Gastroesophageal sphincter (tissue), 4 donors: ENCODE measurements at places on chromosomes 6 and 20.

- no peak overlapping the region for H3K4me3 ChIP-seq
- H3K27ac ChIP-seq, result peak overlapping the region; percentile 18
- H3K27me3 ChIP-seq, result no peaks in the 10 kb centered on the region
Measured at GRCh38 chr6:132513831-132514545, 1.1 kb upstream of the STX7 start.

- no peaks in the 10 kb centered on the region for H3K36me3 ChIP-seq
- peaks cover 25% of the 10 kb centered on the region for H3K4me1 ChIP-seq
- no peak overlapping the region for H3K27ac ChIP-seq
- no peaks in the 10 kb centered on the region for H3K27me3 ChIP-seq
Measured at GRCh38 chr6:90214966-90215365, 81.7 kb downstream of the BACH2 start.

GRCh38 chr6:129575378-129576118 is 134.4 kb downstream of the ARHGAP18 start:
- no peaks in the 10 kb centered on the region for H3K27me3 ChIP-seq
- H3K36me3 ChIP-seq, result no peaks in the 10 kb centered on the region
- no peaks in the 10 kb centered on the region for H3K4me1 ChIP-seq
- peak overlapping the region; percentile 22 for H3K4me3 ChIP-seq
- peak; percentile 57 for ATAC-seq

- H3K4me3 ChIP-seq, result no peak overlapping the region
- H3K36me3 ChIP-seq, result no peaks in the 10 kb centered on the region
- H3K27me3 ChIP-seq, result no peaks in the 10 kb centered on the region
- no peak for ATAC-seq
- H3K4me1 ChIP-seq, result no peaks in the 10 kb centered on the region
Measured at GRCh38 chr6:105892577-105893262, 193.4 kb upstream of the PRDM1 start.
